CD4-positive, alpha-beta T cell treated with Interleukin-10 for 1 hour (primary cell): ENCODE measurements at places on chromosomes 12 and 14.
A peak's percentile ranks its signal among the peaks of the same experiment; 100 is the strongest.

DNA sequence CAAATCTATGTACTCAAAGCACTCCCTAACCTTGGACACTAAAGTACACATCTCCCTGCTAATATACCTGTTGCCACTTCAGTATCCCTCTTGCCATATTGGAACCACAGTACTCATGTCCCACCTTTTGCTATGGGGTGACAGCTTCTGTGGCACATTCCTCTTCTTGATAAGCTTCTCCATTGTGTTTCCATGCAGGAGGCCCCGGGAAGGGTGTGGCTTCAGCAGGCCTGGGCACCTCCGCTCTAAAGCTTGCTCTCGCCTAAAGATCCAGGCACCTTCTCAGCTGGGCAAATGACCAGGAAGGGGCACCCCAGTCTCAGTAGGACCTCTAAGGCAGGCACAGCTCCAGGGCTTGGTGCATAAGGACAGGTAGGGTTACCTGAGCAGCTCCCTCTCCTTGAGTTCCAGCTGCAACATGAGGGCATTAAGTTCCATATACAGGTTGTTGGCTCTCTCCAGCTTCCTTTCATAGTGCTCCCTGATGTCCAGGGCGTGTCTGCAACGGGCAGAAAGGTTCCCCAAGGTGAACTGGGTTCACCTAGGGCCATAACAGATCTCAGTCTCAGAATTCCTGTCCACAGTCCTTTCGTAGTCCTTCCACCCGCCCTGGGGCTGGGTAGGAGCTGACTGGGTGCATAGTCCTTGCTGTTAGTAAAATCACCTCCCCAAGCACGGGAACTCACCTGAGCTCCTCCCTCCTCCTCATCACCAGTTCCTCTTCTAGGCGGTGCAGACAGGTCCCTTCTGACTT lies 15.9 kb downstream of the MAP3K12 start:
- no peak for DNase-seq

GRCh38 chr12:50609292-50609874 lies 104.6 kb downstream of the DIP2B start:
- DNase-seq = no peak

- DNase-seq = no peak
Measured at GRCh38 chr14:93044121-93044520, 71.6 kb downstream of the ITPK1 start.

- no peak for DNase-seq
Measured at GRCh38 chr14:99737451-99737951, 53.4 kb downstream of the CYP46A1 start.

DNA sequence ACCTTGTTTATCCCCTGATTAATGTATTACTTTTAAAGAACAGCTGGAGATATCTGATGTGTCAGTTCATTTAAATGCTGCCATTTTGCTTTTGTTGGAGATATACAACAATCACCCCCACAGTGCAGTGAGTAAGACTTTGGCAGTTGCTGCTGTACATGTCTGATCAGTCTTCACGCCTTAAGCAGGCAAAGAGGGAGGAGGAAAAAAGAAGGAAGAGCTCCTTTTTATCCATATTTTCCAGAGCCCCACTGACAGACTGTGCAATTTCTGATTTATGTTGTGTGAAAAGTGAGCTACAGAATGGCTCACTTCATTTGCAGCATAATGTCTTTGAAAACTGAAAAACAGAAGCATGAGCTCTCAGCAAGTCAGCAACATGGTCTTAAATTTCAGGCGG lies 319.7 kb upstream of the LRIG3 start:
- no peak for DNase-seq

GRCh38 chr12:53670971-53671370 lies 4.9 kb downstream of the ATP5MC2 start:
- no peak for DNase-seq

GRCh38 chr14:63241096-63241495 lies 36.9 kb downstream of the RHOJ start:
- DNase-seq = no peak

GRCh38 chr12:267581-268482 lies 5.2 kb upstream of the SLC6A13 start:
- DNase-seq = no peak

- DNase-seq = no peak
Measured at GRCh38 chr14:94494085-94494484, 15.2 kb downstream of the SERPINA12 start.

DNA sequence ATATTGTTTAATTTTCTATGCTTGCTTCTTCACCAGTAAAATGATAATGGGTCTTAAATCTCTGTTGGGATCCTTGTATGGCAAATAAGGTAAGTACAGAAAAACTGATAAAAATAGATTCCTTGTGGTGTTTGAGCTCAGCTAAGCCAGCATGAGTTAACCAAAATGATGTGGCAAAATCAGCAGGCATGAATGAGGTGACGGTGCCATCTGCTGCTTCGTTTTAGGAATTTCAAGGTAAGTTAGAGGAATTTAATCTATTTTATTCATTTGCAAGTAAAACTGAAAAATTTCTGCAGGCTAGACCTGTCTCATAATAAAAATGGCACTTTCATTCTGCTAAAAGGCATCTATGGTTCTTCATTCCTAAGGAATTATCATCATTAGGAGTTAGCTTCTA lies 10.0 kb upstream of the CLEC7A start:
- peak; percentile 60 for DNase-seq

DNA sequence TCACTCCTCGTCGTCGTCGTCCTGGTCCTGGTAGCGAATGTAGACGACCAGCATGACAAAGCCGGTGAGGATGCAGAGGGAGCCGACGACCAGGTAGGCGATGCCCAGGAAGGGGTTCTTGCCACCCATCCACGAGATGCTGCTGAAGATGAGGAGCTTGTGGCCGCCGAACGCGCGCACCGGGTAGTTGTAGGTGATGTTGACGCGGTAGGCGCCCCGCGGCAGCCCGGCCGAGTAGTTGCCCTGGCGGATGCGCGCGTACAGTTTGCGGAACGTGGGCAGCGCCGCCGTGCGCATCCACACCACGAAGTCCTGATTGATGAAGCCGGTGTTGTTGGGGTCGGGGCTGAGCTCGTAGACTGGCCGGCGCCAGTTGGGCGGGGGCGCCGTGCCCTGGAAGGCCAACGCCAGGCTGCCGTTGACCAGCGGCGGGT lies 1.0 kb downstream of the TMEM30B start:
- DNase-seq = no peak

GRCh38 chr12:127485528-127485927 lies 781.4 kb upstream of the TMEM132C start:
- DNase-seq = no peak

DNA sequence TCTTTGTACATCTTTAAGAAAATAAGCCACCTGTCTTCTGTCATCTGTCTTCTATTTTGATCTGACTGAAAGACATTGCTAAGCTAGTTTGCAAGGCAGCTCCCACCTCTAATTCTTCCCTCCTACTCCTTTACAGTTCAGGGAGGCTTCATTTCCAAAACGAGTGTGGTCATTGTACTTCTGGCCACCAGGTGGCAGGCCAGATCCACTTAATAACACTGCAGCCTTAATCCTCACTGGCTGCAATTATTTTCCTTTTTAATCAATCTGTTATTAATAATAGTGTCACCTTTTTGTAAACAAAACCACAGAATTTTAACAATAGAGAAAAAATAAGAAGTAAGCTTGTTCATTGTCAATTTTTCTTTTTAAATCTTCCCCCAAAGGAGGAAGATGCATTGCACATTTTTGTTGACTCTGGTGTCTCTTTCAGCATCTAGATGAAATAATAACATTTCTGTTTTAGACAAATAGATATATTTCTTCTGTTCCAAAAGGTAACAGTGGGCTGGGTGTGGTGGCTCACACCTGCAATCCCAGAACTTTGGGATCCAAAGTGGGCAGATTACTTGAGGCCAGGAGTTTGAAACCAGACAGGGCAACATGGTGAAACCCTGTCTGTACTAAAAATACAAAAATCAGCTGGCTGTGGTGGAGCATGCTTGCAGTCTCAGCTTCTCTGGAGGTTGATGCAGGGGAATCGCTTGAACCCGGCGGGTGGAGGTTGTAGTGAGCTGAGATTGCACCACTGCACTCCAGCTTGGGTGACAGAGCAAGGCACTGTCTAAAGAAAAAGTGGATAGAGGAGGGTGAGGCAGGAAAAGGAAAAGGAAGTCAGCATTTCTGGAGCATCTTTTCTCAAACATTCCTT lies 23.3 kb downstream of the GABARAPL1 start:
- peak; percentile 61 for DNase-seq

- DNase-seq = no peak
Measured at GRCh38 chr12:115737895-115738294, 539.6 kb downstream of the MED13L start.

DNA sequence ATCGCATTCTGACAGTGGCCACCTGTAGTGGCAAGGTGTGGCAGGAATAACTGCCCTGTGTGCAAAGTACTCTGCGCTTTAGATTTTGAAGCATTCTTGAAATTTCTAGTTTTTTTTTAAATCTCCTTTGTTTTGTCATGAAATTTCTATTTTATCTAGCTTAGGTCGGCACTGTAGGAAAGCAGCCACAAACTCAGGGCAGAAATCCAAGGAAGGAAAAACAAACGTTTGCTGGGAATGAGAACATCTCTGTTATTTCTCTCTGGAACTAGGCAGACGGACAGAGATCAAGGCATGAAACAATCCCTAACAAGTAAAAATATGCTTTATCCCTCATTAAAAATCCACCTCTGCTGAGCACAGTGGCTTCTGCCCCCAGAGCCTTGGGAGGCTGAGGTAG lies 1.3 kb upstream of the NR2C1 start:
- no peak for DNase-seq

DNA sequence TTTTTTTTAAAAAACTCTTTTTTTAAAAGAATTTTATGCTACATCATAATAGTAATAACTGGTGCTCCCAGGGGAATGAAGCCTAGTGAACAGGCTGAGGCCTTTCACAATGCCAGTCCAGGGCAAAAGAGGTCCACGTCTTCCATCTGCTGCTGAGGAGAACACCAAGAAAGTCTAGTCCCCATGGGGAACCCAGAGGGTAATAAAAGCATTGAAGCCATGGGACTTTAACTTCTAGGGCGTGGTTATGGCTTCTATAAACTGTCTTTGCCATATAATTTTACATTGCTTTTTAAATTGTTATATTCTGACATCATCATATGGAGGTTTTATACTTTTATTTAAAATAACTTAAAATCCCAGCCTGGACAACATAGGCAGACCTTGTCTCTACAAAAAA lies 64.3 kb downstream of the SLC16A7 start:
- no peak for DNase-seq

GRCh38 chr12:94404854-94405253 lies 54.8 kb downstream of the CEP83 start:
- DNase-seq = no peak

DNA sequence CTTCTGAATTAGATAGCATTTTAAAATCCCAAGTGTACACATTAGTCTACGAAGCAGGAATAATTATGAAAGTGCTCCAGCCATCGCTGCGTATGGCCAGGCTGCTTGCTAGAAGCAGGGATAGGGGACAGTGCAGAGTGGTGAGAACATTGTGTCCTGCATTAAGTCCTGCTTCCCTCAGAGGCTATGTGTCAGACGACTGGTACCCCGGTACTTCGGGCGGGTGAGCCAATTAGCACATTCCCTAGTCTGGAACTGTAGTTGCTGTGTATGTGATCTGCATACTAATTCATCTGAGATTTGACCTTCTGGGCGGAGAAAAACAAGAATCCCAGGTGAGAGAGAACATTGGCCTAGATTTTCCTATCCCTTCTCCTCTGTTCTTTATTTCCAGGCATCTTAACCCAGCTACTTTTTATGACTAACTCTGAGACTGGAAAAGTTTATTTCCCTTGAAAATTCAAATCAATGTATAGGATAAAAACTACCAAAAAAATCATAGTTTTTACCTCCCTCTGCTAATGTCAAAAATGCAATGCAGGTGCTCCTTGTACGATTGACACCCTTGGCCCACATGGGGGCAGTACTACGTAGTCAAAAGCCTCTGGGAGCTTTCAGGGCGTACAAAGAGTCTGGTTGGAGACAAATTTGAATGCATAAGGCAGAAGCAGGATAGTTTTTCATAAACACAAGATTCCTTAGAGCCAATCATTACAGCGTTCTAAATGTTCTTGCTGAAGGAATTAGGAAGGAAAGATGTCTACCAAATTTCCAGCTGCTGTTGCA lies 764.3 kb downstream of the NOVA1 start:
- no peak for DNase-seq

DNA sequence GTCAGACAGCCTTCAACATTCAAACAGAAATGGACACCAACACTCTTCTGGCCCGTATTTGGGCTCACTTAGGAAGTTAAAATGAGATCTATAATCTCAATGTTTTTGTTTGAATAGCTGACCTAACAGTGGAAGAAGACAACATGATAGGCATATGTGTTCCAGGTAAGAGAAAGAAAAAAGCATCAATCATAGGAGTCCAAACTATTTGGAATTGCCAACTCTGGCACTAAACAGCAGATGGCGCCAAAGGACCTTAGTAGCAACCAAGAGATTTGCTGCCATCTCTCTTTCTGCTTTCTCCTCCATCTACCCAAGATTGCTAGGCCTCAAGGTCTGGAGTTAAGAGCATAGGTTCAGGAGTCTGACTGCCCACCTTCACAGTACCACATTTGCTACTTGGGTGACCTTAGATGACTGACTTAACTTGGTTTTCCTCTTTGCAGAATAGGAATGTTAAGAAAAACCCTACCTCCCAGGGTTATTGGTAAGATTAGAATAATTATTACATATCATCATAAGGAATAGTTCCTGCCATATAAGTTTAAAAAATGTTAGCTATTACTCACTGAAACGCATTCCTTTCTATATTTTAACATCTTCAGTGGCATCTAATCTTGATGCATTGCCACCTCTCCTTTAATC lies 30.2 kb downstream of the PEX5 start:
- peak; percentile 78 for DNase-seq

DNA sequence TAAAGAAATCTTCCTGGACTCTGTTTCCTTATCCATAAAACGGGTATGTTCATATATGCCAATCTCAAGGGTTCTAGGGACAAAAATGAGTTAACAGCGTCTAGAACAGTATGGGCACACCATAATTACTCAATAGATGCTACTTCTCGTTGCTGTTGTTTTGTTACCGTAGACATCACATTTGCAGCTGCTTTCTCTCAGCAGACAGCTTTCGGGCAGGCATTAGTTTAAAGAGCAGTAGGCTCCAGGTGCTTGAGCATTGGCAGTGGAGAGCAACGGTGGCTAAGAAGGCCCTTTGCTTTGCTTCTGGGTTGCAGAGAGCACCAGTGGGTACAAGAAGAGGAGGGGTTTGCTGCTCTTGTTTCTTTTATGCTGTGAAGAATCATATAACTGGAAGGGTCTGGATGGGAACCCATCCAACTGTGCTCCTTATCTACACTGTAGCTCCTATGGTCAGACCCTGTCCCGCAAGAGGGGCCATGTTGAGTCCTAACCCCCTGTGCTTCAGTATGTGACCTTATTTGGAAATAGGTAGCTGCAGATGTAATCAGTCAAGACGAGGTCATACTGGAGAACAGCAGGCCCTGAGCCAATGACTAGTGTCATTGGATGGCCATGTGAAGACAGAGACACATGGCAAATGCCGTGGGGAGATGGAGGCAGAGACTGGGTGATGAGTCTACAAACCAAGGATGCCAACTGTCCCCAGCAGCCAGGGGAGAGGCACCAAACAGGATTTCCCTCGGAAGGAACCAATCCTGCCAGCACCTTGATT lies 120.0 kb downstream of the RBM19 start:
- no peak for DNase-seq

DNA sequence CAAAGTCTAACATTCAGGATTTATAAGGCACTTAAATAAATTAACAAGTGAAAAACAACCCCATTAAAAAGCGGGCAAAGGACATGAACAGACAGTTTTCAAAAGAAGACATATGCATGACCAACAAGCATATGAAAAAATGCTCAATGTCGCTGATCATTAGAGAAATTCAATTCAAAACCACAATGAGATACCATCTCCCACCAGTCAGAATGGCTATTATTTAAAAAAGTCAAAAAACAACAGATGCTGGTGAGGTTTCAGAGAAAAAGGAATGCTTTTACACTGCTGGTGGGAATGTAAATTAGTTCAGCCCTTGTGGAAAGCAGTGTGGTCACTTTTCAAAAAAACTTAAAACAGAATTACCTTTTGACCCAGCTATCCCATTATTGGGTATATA lies 60.7 kb upstream of the BDKRB2 start:
- no peak for DNase-seq
